Effector memory CD8-positive, alpha-beta T cell (primary cell): ENCODE measurements at places on chromosomes 12 and 14.

DNA sequence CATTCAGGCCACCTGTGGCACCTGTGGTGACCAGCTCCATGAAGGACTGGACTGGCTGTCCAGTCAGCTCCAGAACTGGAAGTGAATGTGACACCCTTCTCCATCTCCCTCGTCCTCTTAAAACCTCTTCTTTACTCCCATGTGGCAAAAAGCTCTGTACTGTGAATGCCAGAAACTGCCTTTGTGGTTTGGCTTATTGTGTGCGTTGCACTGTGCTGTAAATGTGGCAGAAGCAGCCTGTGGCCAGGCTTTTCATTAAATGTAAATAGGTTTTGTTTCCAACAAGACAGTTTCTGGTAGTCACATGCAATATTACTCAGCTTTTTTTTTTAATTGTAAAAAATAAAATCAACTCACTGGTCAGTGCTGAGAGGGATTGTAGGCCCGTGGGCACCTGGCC lies 453.7 kb downstream of the ATP23 start:
- no peaks in the 10 kb centered on the region for H3K4me1 ChIP-seq
- peaks cover 9% of the 10 kb centered on the region for H3K27me3 ChIP-seq
- H3K27ac ChIP-seq: no peak overlapping the region
- DNase-seq: no peak
- no peaks in the 10 kb centered on the region for H3K36me3 ChIP-seq
- H3K4me3 ChIP-seq: no peak overlapping the region

- H3K36me3 ChIP-seq: no peaks in the 10 kb centered on the region
- H3K27me3 ChIP-seq: no peaks in the 10 kb centered on the region
- no peak overlapping the region for H3K27ac ChIP-seq
- no peak overlapping the region for H3K4me3 ChIP-seq
- H3K4me1 ChIP-seq: no peaks in the 10 kb centered on the region
These were observed 831.1 kb downstream of the LRFN5 start for GRCh38 chr14:42437809-42438208.

DNA sequence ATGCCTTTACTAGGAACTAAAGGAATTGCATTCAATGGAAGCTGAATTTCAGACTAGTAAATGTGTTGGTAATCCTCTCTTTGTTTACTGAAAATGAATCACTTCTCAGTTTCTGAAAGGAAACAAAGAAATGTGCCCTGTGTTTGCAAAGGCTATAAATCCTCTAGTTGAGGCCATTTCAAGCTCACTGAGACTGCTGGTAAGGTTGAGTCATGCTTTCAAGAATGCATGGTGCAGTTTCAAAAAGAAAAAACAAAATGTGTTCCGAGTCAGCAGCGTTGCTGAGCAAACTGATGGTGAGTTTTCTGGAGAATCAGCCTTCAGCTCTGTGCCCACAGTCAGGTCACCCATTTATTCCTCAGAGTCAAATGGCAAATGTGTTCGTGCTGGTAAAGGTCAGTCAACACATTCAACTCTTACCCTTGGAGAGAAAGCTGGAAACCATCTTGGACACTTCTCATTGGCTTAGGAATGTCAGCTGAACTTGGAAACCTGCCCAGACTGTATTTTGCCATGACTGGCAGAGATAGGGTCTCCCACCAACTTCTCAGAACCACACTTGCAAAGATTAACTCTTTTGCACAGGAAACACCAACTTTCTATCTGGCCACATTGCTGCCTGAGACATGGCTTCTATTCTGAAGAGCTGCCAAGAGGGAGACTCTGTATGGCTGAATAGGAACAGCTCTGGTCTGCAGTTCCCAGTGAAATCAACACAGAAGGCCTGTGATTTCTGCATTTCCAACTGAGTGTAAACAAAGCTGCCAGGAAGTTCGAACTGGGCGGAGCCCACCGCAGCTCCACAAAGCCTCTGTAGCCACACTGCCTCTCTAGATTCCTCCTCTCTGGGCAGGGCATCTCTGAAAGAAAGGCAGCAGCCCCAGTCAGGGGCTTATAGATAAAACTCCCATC lies 484.4 kb downstream of the ATP23 start:
- no peak overlapping the region for H3K27ac ChIP-seq
- no peak overlapping the region for H3K4me3 ChIP-seq
- peaks cover 4% of the 10 kb centered on the region for H3K27me3 ChIP-seq
- no peaks in the 10 kb centered on the region for H3K36me3 ChIP-seq
- no peaks in the 10 kb centered on the region for H3K4me1 ChIP-seq
- no peak for DNase-seq

DNA sequence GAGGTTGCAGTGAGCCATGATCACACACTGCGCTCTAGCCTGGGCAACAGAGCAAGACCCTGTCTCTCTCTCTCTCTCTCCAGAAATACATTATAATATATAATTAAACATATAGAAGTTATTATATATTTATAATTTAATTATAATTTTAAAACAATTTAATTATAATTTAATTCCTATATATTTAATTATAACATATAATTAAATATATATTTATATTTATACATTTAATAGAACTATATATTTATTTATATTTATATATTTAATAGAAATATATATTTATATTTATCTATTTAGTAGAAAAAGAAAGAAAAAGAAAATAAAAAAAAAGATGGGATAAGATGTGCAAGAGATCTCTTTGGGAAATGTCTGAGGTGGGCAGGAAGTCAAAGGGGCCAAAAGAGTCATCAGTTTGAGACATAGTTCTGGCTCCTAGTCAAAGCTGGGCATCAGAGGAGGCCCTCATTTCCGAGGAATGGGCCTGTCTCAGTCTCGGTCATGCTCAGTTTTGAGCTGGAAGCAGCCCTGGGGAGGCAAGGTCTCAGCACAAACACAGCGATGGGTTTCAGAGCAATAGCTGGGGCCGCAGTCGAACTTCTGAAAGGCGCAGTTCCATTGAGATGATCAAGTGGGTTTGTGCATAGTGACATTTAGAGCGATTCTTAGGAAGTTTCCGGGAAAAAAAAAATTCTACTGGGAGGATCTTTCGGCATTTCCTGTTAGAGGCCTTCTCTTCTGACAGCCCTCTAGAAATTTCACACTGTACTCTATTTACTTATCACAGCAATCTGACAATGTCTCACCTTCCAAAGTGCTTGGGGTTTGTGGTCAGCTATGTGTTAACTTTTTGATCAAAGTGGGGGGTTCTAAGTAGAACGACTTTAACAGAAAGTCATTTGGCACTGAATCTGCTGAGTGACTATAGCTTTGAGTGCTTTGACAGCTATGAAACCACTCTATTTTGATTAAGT lies 58.7 kb upstream of the GZMB start:
- peaks cover 9% of the 10 kb centered on the region for H3K36me3 ChIP-seq
- H3K27ac ChIP-seq: peak overlapping the region; percentile 86
- H3K27me3 ChIP-seq: no peaks in the 10 kb centered on the region
- peaks cover 39% of the 10 kb centered on the region for H3K4me1 ChIP-seq
- peak; percentile 55 for DNase-seq

GRCh38 chr12:3205742-3206519 lies 128.8 kb downstream of the TSPAN9 start:
- peaks cover 35% of the 10 kb centered on the region for H3K27me3 ChIP-seq
- DNase-seq: no peak
- no peak overlapping the region for H3K4me3 ChIP-seq
- H3K4me1 ChIP-seq: no peaks in the 10 kb centered on the region
- peaks cover 3% of the 10 kb centered on the region for H3K36me3 ChIP-seq
